NCI-H510A (cell line): ENCODE measurements at places on chromosomes 11 and 22.

DNA sequence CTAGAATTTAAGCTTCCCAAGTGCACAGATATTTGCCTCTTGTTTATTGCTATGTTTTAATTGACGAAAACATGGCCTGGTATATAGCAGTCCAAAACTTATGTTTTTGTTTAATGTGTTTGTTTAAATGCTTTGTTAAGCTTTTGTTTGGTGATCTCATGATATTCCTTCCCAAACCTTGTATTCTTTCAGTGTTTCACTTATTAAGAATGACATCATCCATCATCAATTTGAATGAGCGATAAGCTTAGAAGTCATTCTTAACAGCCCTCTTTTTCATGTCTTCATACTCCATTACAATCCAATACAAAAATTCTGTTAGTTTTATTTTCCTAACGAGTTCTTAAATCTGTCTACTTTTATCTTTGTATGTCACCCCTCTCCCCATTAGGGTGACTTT, 206.0 kb downstream of the DYNC2H1 start:
- no peak for DNase-seq

GRCh38 chr11:68812526-68812925, 29.2 kb downstream of the CPT1A start:
- no peak for DNase-seq

DNA sequence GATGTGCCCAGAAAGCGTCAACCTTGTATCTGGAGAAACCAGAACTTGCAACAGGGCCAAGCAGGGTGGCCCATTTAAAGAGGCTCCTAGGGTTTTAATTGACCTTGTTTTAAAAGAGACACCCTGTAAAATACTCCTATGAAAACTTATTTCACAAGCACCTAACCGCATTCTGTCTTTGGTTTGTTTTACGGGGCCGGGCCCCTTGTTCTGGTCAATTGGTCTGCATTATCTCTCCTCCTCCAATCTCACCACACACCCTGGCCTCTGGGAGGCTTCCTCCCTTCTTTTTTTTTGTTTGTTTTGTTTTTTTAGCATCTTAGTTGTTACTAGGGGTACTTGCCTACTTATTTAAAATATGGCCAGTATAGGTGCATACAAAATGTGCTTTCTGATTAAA, 4.7 kb downstream of the EHF start:
- no peak for DNase-seq

- no peak for DNase-seq
Observed at GRCh38 chr22:44316393-44317122, 3.8 kb upstream of the SHISAL1 start.

GRCh38 chr11:88194990-88195389, 19.7 kb upstream of the RAB38 start:
- DNase-seq, result no peak

GRCh38 chr22:44037519-44038375, 13.6 kb downstream of the PARVB start:
- no peak for DNase-seq

GRCh38 chr11:65859812-65860277, 388 bp upstream of the MUS81 start:
- DNase-seq, result no peak

DNA sequence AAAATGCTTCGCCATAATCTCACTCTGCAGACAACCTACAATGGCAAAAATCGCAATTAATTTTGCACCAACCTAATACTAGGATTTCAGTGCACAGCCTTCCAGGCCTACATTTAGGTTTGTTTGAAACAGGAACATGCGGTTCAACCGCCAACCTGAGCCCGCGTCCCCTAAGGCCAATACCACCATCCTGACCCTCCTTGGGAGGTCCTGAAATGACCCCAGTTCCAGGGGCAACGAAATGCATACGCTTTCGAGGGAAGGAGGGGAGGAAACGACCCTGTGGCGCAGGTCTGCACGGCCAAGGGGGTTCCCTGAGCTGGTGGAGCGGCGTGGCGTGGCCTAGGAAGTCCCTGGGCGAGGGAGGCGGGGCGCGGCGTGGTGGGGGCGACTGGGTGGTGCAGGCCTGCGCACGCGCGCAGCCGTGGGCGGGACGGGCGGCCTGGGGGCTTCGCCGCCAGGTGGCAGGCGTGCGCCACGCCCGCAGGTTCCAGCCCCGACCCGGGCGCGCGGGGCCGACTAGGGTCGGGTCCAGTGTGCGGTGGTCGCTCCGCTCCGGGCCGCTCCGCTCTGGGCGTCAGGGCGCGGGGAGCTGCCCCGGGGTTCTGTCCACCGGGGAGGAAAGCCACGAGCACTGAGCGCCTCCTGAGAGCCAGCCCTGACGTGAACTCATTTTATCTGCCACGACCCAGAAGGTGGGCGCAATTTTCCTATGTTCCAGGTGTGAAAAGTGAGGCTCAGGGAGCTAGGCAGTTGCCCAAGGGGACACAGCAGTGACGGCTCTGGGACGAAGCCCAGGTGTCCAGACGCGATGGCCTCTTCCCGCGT, 94.1 kb downstream of the SWAP70 start:
- DNase-seq, result peak; percentile 44

DNA sequence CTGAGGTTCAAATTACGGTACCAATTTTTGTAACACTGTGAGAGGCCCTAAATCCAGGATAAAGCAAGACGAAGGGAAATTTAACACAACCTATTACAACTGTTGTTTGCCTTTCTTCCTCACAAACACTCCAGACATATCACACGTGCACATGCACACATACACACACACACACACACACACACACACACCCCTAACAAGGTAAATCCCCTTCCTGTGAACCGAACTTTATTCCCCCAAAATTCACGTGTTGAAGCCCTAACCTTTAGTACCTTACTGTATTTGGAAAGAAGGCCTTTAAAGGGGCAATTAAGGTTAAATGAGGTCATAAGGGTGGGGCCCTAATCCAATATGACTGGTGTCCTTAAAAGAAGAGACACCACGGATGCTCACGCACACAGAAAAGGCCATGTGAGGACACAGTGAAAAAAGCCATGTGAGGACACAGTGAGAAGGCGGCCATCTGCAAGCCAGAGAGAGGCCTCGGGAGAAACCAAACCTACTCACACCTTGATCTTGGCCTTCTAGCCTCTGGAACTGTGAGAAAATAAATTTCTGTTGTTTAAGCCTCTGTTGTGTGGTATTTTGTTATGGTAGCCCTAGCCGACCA, 1.8 kb downstream of the SERGEF start:
- no peak for DNase-seq

DNA sequence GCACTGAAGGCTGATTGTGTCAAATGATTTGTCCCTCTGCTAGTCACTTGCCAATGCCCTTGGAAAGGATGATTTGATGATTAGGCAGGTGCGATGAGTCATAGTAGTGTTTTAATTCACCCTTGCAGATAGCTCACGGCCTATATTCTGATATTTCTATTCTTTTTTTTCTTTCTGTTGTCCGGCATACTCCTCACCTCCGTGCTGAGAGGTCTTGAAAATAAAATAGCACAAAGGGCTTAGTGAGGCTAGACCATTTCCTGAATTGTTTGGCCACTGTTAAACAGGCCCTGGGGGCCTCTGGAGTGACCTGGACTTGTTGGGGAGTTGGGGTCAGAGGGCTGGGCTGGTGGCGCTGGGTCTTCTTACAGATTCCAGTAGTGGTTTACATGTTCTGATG, 99.8 kb downstream of the ZBTB16 start:
- no peak for DNase-seq

DNA sequence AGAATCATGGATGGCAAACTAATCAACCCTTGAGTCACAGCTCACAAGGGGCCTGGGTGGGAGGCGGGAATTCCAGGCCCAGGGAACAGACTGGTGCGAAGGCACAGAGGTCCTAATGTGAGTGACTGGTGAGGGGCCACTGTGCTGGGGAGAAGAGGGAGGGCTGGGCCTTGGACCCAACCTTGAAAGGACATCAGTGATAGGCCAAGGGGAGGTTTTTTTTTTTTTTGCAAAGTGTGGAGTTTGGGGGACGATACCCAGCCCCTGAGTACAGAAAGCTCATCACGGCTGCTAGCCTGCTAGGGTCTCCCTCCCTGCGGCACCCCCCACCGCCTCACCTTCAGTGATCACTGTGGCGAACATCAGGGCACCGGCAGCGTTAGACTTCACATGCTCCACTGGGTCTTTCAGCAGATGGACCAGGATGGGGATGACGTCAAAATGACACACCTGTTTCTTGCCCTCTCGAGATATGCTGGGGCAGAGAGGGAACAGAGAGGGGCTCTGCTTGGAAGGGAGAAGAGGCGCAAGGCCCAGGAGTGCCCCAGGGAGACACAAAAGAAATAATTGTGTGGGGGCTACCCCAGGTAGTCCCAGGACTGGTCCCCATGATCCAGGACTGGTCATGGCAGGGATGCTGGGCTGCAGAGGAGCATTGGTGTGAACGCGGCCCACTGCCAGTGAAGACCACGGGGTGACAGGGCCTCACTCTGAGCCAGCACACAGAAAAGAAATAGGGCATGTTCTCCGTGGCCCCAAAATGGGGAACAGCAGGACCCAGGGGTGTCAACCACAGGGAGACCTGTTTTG, 8.6 kb upstream of the GNAZ start:
- no peak for DNase-seq

DNA sequence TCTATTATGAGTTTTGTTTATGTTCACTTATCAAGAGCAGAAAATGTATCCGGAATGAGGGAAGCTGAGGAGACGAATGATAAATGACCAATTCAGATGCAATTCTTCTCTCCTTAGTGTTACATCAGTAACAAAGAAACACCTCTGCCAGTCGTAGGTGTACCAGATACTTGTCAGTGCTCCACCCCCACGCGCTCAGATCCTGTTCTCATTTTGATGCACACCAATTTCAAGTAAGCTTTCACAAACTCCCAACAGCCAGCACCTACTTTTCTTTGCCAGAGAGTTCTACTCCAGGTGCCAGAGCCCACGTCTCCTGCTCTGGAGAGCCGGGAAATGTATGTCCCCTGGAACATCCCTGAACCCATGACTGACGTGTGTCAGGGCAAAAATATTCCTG, 43.7 kb downstream of the OR8B12 start:
- no peak for DNase-seq

DNA sequence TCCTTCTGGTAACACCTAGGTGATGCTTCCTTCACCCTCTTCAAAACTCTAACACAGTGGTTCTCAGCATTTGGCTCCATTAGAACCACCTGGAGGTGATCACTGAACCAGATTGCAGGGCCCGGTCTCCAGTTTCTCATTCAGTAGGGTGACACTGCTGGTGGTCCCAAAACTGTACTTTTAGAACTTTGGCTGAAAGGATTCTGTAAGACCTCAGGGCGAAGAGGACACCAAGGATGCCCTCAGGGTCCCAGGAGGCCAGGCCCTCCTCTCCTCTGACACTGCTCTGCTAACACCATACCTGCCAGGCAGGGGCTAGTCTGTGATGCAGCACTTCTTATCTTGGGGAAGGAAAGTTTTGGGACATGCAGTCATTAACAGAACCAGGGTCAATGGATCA, 9.0 kb downstream of the VSTM5 start:
- no peak for DNase-seq

GRCh38 chr11:45087900-45088160, 58.6 kb upstream of the PRDM11 start:
- no peak for DNase-seq

GRCh38 chr11:115439385-115439784, 64.8 kb downstream of the CADM1 start:
- DNase-seq, result no peak

DNA sequence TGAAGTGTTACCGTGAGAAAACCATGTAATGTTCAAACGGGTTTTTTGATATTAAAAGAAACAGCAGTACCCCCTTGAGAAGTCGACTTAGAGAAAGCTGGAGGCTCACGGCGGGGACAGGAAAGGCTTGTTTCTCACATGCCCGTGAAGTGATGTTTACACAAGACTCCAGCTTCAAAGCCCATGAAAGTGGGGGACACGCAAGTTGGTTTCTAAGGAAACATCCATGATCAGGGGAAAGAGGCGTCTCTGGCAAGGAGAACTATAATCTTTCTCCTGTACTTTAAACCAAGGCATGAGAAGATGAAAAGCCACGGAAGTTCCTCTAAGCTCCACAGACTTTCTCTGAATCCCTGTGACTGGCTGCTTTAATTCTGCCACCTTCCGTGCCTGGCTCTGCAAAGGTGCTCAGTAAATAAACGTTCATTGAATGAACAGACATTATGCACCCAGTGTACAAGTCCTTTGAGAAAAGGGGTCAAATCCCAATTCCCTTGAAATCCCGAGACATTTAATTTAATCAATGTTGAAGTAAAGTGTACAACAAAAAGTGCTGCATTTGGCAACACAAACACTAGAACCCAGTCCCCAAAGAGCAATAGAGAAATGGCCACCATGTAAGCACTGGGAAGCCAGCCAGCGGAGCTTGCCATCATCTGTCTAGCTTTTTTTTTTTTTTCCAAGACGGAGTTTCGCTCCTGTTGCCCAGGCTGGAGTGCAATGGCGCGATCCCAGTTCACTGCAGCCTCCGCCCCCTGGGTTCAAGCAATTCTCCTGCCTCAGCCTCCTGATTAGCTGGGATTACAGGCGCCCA, 58.7 kb downstream of the AHNAK start:
- peak; percentile 37 for DNase-seq

DNA sequence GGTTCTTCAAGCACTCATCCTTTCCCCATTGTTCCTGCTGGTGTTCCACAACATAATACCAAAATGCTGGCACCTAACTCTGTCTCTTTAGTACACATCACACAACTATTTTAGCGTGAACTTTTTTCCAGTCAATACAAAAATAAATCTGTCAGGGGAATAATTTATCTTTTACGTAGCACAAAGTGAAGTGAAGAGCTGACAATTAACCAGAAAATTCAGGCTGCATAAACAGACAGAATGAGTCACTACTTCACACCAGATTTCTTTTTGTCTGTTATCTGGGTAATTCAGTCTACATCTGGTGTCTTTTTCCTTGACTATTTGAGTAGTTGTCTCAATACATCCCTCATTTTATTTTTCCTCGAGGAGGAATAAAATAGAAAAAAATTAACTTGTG, 7.9 kb upstream of the ETS1 start:
- DNase-seq, result no peak

- no peak for DNase-seq
Observed at GRCh38 chr11:66326261-66327111, 9.6 kb upstream of the CD248 start.

DNA sequence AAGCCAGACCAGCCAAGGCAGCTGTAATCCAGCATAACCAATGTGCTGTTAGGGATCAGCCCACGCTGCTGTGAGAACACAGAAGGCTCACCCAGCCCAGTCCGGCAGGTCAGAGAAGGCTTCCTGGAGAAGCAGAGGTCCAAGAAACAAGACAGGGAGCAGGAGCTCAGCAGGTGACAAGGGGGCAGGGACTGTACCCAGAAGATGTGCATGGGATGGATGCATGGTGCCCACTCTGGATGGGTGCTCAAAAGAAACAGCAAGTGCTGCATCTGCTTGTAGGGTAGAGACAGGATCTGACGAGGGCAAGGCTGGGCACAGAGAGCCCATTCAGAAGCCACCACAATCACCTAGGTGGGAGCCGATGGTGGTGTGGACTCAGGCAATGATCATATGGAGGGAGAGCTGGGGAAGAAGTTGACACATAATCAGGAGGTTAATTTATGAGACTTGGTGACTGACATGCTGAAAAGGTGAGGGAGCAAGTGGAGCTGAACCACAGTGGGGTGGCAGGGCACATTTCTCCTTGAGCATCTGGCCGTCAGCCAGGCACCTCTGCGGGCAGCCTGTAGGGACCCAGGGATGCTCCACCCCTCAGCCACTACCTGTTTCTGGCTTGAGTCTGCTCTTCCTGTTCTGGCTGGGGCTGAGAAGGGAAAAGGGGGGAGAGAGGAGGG, 102.3 kb upstream of the DRD2 start:
- peak; percentile 89 for DNase-seq
